ENCODE measurements at places on chromosomes 12 and 14.

GRCh38 chr12:18967814-18968213 lies 161.7 kb upstream of the PLEKHA5 start:
- no peak for DNase-seq

DNA sequence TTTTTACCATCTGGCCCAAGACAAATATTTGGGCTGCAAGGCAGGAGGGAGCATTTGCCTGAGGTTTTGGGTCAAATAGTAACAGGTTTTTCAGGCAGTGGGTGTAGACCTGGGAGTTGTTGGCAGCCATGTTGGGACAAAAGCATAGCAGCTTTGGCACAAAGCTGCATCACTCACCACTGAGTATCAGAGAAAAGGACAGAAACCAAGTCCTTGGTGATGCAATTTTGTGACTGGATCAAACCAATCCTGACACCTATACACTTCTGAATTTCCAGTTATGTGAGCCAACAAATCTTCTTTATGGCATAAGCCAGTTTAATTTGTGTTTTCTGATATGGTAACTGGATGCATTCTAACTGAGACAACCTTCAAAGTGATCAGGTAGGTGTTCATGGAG lies 144.8 kb upstream of the KRR1 start:
- no peak for DNase-seq

DNA sequence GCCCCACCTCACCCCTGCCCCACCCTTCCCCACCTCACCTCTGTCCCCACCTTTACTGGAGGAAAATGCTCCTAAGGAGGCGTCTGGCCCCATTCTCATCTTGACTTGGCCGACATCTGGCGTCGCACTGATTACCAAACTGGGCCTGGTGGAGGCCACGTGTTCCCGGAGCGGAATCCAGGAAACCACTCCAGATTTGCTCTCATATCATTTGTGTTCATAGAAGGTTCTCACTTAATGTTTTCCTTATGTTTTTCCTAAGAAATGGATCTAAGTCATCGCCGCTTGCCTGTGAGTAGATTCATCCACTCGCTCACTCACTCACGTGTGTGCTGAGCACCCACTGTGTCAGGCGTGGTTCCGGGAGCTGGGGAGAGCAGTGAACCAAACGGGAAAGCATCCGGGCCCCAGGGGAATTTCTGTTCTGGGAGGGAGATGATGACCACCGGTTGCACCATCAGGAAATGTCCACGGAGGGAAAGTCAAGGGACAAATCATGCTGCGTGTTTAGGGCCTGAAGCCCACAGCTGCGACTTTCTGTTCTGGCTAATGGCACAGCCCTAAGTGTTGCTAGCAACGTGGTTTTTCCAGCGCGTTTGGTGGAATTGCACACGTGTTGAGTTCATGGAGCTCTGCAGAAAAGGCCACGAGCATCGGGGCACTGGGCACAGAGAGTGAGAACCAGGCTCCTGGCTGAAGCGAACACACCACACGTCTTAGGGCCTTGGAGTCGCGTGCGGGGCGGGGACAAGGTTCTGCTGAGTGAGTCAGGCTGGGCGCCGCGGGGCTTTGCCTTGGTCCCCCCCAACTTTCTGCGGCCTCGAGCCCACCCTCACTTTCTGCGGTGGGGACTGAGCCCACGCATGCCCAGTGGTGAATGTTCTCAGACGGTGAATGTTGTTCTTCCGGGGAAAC lies 57.7 kb downstream of the ADGRD1 start:
- DNase-seq: no peak

DNA sequence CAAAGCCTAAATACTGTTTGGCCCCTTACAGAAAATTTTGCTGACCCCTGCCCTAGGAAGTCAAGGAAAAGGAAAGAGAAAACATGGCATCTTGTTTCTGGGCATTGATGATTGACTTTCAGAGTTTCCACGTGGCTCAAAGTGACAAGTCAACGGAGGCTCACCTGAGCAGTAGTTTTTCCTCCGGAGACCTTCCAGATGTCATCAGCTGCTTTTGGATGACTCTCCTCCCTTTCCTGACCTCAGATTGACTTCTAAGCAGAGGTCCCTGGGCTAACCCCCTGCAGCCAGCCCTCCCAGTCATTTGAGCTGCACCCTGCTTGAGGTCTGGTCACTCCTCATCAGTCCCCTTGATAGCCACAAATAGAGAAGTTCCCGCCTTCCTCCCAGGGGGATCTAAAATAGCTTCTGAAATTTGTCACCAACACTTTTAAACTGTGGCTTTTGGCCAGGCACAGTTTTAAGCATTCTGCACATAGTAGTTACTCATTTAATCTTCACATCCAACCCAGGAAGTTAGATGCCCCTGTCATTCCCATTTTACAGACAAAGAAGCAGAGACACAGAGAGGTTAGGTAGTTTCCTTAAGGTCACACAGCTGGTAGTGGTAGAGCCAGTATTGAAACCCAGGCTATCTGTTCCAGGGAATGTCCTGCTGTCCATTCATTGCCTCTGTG lies 143.4 kb downstream of the CHST11 start:
- no peak for DNase-seq

DNA sequence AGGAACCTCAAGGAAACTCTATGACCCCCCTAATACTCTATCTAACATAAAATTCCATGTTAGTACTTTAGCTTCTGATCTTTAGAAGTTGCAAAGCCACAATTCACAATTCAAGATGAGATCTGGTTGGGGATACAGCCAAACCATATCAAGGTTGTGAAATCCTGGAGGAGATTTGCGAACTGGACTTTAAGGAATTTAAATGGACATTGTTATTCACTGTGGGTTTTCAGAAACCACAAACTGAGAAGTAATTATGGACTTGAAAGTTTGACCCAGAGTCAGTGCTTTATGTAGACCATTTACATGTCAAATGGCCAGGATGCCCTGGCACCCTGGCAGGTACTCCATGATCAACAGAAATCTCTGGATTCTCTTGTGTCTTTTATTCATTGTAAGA lies 14.2 kb upstream of the CDKL1 start:
- no peak for DNase-seq

DNA sequence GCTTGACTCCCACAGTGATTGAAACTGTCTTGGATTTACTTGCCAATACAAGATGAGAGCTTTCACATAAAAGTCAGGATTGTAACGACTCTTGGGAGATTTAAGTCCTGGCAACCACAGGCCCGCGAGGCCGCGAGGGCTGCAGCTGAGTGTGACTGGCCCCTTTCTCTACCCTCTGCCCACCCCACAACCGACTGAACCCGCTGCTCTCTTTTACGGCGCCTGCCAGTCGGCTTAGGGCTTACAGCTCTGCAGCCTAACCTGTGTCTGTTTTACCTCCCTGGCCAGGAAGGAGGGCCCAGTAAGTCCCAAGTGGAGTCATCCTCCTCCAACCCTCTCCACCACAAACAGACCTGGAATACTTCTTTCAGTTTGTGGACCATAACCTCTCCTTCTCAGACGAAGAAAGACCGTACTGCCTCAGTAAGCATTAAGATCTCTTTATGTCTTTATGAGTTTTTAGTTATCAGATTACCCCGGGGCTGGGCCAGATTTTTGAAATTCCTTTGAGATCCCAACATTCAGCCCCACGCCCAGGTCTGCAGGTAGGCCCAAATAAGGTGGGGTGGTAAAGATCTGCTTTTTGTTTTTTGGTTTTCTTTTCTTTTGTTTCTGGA lies 12.6 kb upstream of the TIGAR start:
- no peak for DNase-seq

DNA sequence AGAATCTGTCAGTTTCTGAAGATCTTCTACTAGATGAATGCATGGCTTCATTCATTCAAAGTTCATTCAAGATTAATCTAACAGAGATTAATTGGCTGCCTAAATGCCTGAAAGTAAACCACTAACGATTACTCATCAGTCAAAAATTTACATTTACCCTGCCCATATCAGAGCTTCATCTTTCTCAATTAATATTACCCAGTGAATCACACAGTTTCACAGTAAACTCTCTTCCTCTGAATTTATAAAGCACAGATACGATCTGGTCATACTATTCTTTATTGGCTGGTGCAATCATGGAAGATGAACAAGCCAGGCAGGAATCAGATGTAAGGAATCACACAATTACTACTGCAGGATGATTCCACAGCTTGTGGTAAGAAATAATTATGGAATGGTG lies 377.7 kb downstream of the SLC16A7 start:
- no peak for DNase-seq

DNA sequence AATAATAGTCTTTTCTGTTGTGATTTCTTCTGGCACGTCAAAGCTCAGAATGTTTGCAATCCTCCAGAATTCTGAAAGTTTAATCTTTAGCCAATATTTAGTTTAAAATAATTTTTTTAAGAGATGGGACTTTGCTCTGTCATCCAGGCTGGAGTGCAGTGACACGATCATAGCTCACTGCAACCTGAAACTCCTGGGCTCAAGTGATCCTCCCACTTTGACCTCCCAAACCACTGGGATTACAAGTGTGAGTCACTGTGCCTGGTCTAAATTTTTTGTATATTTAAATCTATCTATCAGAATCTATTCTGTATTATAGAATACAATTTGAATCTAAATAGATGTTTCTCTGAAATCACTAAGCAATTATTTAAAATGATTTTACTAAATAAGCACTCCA lies 572.7 kb downstream of the VRK1 start:
- no peak for DNase-seq

- no peak for DNase-seq
Measured at GRCh38 chr12:91990525-91990924, 155.1 kb downstream of the BTG1 start.

DNA sequence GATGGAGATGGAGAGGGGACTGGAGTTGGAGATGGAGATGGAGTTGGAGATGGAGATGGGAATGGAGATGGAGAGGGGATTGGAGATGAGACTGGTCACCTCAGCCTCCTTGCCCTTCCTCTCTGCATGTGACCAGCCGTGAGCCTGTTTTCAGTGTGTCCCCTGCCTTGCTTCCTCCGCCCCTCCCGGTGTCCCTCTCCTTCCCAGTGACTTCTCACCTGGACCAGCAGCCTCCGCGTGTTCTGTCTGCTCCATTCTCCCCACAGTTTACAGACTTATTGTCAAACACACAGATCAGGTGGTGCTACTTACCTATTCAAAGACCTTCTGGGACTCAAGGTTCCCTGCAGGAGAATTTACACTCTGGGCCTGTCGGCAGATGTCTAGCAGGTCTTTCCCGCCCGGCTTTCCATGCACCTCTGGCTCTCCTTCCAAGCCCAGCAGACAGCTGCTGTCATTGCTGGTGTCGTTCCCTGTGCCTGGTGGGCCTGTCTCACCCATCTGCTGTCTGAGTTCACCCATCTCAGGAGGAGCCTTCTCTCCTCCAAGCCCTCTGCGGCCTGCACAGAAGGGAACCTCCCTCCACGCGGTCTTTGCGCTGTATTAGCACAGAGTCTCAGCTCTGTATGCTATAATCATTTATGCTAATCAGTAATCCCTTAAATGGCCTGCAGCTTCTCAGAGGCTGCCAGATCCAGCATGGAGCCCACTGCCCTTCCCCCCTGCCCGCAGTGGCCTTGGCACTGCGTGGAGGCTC lies 62.1 kb downstream of the ADGRD1 start:
- DNase-seq: no peak

- DNase-seq: no peak
Measured at GRCh38 chr12:115611477-115611876, 666.0 kb downstream of the MED13L start.

GRCh38 chr14:76098047-76098446 lies 53.7 kb upstream of the GPATCH2L start:
- DNase-seq: no peak

GRCh38 chr12:121823101-121823726 lies 19.4 kb downstream of the SETD1B start:
- no peak for DNase-seq

- DNase-seq: no peak
Measured at GRCh38 chr14:83757916-83758315, 1772.0 kb upstream of the FLRT2 start.

GRCh38 chr12:1946296-1946695 lies 27.8 kb upstream of the CACNA2D4 start:
- no peak for DNase-seq

DNA sequence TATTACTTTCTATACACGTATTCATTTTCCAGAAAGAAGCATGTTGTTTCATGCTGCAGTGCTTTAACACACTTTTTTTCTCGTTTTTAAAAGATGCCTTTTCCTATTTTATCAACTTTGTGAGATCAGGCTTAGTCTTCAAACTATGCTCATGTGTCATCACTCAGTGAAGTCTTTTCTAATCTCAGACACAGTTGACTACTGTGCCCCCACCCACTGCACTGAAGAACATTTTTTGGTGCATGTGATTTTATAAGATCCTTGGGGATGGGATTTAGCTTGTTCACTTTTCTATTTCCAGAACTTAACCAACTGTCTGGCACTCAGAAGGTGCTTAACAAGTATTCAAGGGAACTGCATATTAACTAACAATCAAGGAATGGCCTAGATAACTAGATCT lies 85.5 kb downstream of the CDK17 start:
- DNase-seq: no peak

DNA sequence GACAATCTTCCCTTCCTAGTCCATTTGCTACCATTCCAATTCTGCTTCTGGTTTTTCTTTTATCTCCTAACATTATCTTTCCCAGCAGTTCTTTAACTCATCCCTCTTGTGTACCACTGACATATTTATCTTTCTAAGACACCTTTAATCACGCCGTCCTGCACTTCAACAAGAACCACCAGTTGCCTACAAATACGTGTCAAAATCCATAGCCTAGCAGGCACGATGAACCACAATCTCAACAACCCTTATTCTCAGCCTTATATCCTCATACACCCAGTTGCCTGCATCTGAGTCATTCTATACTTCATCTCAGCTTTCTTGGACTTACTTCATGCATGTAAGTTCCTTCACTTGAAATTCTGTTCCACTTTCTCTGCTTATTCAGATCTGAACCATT lies 16.4 kb upstream of the ST8SIA1 start:
- DNase-seq: no peak

DNA sequence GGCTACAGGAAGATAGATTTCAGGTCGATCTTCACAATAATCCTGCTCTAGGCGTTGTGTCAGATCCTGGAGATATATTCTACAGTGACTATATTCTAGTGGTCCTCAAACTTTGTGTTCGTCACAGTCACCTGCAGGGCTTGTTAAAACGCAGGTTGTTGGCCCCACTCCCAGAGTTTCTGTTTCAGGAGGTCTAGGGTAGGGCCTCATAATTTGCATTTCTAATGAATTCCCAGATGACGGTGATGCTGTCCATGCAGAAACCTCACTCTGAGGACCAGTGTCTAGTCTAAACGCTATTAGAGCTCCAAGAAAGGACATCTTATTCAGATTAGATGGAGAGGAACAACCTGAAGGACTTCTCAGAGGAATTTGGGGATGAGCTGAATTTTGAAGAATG lies 13.2 kb upstream of the SLC6A13 start:
- no peak for DNase-seq

DNA sequence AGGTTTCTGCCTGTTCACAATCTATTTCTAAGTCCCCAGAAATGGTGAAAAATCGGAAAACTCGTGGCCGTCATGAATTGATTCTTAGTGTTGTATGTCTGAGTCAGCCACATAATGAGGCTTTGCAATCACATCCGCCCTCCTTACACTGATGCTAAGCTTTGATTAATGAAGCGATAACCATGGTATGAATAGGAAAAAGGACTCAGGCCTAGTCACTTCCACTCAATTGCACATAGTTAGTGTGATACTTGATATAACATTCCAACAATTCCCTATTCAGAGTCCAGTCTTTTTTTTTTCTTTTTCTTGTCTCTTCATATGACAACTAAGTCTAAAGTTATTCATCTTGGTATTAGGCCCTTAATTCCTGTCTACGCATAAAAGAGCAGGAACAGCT lies 1231.0 kb downstream of the VRK1 start:
- no peak for DNase-seq

Data from B cell (primary cell).